ENCODE measurements at places on chromosomes 2 and 18.

DNA sequence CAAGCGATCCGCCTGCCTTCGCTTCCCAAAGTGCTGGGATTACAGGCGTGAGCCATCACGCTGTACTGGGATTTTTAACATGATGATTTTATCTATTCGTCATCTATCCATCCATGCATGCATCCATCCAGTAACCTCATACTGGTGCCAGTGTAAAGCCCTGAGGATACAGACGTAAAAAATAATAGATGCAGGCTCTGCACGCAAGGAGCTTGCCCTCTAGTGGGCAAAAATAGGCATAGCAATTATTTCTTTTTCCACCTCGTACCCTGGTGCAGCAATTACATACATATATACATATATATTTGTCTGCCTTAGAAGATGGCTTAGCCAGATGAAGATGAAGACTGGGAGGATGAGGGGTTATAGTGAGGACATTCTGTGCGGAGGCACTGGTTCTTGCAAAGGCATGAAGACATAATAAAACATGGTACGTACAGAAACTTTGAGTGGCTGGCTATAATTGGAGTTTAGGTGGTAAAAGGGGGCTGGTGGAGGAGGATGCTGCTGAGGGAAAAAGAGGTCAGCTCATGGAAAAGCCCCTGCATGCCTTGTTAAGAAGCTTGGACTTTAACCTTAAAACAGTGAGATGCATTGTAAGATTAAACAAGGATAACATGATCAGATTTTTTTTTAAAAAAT is 19.6 kb upstream of the RPIA start:
- peaks cover 15% of the 10 kb centered on the region for H3K27me3 ChIP-seq
- H3K27ac ChIP-seq = no peak overlapping the region
- H3K36me3 ChIP-seq = no peaks in the 10 kb centered on the region
- H3K4me3 ChIP-seq = no peak overlapping the region

DNA sequence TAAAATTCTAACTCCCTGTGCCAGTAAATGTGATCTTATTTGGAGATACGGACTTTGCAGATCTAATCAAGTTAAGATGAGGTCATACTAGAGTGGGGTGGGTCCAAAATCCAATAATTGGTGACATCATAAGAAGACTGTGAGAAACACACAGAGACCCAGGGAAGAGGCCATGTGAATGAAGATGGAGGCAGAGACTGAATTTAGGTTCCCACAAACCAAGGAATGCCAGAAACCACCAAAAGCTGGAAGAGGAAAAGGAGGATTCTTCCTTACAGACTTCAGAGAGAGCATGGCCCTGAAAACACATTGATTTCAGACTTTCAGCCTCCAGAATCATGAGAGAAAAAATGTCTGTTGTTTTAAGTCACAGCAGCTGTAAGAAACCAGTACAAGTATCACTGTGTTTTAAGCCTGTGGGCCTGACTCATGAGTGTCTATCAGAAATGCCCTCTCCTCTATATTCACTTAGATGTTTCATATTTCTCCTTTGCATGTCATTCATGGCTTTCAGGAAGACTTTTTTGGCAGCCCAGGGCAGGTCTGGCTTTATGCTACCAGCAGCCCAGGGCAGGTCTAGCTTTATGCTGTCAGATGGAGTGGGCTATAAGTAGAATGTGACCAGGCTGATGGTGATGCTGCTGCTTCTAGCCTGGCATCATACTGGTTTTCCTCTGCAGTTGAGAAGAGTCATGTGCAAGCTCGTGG is 100.0 kb downstream of the SPOPL start:
- no peaks in the 10 kb centered on the region for H3K27me3 ChIP-seq
- no peak overlapping the region for H3K4me3 ChIP-seq
- H3K36me3 ChIP-seq = no peaks in the 10 kb centered on the region
- no peaks in the 10 kb centered on the region for H3K4me1 ChIP-seq
- H3K27ac ChIP-seq = no peak overlapping the region

- H3K27ac ChIP-seq = no peak overlapping the region
- no peaks in the 10 kb centered on the region for H3K27me3 ChIP-seq
- no peak overlapping the region for H3K4me3 ChIP-seq
- H3K4me1 ChIP-seq = no peaks in the 10 kb centered on the region
- DNase-seq = no peak
- no peaks in the 10 kb centered on the region for H3K36me3 ChIP-seq
Observed at GRCh38 chr2:143764706-143765105, 635.5 kb downstream of the ARHGAP15 start.

GRCh38 chr2:207139552-207139951 is 26.2 kb downstream of the KLF7 start:
- H3K27me3 ChIP-seq = no peaks in the 10 kb centered on the region
- no peak overlapping the region for H3K27ac ChIP-seq
- DNase-seq = no peak
- H3K4me1 ChIP-seq = peaks cover 36% of the 10 kb centered on the region
- peaks cover 6% of the 10 kb centered on the region for H3K36me3 ChIP-seq

- no peaks in the 10 kb centered on the region for H3K4me1 ChIP-seq
- DNase-seq = no peak
- no peaks in the 10 kb centered on the region for H3K36me3 ChIP-seq
- no peak overlapping the region for H3K4me3 ChIP-seq
Observed at GRCh38 chr2:164458792-164459191, 162.5 kb downstream of the GRB14 start.

GRCh38 chr2:139411236-139411635 is 631.0 kb upstream of the NXPH2 start:
- H3K4me3 ChIP-seq = no peak overlapping the region
- no peak for DNase-seq

DNA sequence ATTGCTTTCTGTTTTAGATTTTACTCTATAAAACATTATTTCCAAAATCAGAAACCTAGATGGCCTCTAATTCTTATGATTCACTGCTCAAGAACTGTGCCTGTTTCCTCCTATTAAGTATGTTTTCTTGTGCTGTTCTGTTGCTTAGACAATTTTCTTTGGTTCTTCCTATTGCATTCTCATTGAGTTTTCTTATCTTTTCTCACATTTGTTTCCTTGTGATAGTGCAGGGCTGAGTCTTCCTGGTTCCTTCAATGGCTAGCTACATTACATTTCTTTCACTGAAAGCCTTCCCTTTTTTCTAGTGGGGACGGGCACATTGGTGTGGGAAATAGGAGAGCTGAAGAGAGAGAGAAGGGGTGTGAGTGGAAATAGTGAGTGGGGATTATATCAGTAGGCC is 183.4 kb downstream of the CALCRL start:
- no peaks in the 10 kb centered on the region for H3K36me3 ChIP-seq
- H3K4me1 ChIP-seq = no peaks in the 10 kb centered on the region
- H3K27me3 ChIP-seq = peaks cover 3% of the 10 kb centered on the region
- no peak for DNase-seq

Measured in IMR-90 (cell line).